ENCODE measurements at places on chromosomes 1 and 21.

DNA sequence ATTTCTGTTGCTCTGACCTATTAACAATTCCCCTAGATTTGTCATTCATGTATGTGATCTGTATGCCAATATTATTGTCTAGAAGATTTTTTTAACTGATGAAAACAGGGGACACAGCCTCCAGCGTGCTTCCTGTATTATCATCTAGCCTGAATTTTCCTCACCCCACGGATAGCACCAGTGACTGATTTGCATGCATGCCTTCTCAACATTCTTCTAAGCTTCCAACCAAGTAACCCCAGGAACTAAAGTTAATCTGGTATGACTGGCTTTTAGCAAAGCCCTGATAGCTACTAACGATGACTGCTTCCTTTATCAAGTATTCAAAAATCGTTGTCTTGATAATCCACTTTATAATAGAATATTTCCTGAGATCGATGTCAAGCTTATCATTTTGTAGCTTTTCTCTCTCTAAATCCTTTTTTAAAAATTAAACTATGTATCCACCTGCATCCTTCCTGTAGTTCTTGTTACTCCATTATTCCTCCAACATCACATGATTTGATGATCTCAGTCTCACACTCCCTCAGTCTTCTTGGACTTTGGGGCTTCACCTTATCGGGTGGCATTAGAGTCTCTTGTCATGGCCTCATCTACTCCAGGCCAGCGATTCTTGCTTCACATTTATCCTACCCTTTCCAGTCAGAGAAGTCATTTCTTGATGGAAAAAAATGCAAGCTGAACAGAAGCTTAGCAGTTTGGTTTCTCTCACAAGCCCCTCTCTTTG, 19.0 kb downstream of the BCAR3 start:
- no peak for DNase-seq

- DNase-seq, result no peak
Observed at GRCh38 chr1:23720256-23720995, 22.8 kb upstream of the ELOA start.

DNA sequence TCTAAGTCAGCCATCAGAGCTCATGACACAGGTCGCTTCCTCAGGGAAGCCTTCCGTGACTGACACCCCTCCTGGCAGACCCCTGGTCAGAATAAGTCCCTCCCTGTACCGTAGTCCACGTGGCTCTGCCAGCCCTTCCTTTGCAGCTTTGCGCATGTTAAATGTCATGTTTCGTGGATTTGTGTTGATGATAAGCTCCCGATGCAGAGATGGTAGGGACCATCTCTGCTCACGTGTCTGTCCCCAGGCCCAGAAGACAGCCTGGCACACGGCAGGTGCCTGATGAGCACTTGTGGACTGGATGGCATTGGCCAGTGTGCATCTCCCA, 75.9 kb downstream of the DHRS3 start:
- peak; percentile 16 for DNase-seq

GRCh38 chr1:22557341-22557950, 5.8 kb upstream of the EPHA8 start:
- no peak for DNase-seq

- no peak for DNase-seq
Observed at GRCh38 chr1:41740630-41741239, 178.0 kb downstream of the HIVEP3 start.

DNA sequence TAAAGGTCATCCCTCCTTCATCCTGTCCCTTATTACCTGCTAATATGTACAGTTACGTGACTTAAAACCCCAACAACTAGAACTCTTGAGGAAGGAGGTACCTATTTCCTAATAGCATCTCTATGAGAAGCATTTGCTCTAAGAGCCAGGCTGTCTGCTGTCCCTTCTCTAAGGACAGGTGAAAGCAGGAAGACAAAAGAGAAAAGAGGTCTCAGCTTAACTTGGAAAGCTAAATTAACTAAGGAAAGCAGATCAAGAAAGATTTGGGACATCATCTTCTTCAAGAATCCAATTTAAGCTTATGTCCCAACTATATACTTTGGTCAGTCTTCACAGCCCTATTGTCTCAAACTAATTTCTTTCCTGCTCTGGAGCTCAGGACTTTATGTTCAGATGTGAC, 2.9 kb downstream of the EGLN1 start:
- no peak for DNase-seq

GRCh38 chr1:83573776-83574175, 425.2 kb downstream of the TTLL7 start:
- DNase-seq, result no peak

- DNase-seq, result no peak
Observed at GRCh38 chr1:201774224-201774982, 54.6 kb upstream of the IPO9 start.

DNA sequence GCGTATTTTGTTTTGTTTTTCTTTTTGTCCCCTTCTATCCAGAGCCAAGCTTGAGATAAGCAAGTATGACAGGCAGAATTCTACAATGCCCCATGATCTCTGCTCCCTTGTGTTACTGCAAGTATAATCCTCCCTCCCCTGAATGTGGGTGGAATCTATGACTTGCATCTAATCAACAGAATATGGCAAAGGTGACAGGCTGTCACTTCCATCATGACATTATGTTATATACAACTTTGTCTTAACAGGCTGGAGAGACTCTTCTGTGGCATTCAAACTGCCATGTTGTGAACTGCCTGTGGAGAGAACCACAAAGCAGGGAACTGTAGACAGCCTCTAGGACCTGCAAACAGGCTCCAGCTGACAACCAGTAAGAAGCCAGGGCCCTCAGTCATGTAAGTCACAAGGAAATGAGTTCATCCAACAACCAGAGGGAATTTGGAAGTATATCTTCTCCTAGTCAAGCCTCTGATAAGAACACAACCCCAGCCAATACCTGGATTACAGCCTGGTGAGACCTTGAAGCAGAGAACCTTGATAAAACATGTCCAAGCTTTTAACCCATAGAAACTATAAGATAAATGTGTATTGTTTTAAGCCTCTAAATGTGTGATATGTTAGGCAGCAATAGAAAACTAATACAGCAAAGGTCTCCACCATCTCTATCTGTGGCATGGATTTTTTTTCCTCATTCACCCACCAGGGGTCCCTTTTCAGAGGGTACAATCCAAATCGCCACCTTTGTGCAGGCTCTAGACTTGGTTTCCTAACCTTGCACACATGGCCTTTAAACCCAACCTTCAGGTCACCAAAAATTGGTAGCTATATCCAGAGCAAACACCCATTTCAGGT, 5.7 kb upstream of the C1orf162 start:
- DNase-seq, result no peak

GRCh38 chr1:222754366-222755139, 17.6 kb downstream of the FAM177B start:
- no peak for DNase-seq

- DNase-seq, result peak; percentile 15
Observed at GRCh38 chr1:98048244-98048643, 127.4 kb upstream of the DPYD start.

DNA sequence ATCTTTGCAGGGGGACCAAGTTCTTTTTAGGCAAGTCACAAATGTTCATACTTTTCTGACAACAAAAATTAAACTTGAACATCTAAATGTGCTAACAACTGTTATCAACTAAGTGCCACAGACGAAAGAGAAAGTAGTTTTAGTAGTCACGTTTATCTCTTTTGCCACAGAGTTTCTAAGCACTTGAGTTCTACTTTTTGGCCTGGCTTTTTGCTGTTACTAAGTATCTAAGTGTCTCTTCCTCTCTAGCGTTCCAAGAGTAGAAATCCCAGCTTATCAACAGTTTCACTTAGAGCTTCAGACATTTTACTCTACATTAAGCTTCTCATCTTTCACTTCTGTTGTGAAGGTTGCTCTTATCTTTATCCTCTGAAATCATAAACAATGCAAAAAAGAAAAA, 34.2 kb downstream of the GATAD2B start:
- no peak for DNase-seq

DNA sequence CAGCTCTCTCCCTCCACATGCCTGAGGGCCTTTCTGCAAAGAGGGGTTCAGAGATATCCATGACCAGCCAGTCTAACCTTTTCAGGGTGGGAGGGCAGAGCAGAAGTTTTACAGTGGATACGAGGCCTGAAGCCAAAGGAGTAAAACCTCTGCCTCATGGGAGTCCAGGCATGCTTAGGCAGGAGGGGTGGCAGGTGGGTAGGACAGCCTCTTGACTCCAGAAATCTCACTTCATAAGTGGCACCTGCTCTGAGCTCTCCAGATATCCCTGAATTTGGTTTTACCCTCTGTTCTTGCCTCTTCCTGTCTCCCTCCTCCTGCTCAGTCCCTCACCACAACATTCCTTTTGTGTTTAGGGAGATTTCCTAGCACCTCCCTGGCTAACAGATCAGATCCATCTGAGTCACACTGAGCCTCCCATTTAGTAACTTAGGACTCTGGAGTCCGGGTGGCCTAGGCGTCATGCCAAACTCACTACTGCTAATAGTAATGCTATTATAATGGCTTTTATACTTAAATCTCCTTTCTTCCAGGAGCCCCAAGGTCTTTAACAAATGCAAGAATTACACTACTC, 201.0 kb downstream of the HS2ST1 start:
- no peak for DNase-seq

DNA sequence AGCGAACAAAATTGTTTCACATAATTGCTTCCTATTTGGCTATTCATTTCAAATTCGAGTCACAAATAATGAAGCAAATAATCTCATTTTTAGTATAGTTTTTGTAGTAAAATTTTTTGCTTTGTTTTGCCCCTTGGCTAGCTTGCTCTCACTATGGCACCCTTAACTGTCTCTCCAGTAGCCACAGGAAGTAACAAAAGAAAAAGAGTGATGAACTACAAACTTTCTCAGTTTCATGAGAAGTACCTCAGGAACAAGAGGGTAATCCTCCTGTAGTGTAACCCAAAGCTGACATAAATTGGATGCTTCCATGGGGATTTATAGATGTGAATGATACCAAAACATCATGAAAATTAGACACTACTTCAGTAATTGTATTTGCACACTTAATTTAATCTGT, 242.9 kb downstream of the BARHL2 start:
- DNase-seq, result no peak

GRCh38 chr1:159891275-159892157, 8.4 kb downstream of the CFAP45 start:
- DNase-seq, result peak; percentile 89

DNA sequence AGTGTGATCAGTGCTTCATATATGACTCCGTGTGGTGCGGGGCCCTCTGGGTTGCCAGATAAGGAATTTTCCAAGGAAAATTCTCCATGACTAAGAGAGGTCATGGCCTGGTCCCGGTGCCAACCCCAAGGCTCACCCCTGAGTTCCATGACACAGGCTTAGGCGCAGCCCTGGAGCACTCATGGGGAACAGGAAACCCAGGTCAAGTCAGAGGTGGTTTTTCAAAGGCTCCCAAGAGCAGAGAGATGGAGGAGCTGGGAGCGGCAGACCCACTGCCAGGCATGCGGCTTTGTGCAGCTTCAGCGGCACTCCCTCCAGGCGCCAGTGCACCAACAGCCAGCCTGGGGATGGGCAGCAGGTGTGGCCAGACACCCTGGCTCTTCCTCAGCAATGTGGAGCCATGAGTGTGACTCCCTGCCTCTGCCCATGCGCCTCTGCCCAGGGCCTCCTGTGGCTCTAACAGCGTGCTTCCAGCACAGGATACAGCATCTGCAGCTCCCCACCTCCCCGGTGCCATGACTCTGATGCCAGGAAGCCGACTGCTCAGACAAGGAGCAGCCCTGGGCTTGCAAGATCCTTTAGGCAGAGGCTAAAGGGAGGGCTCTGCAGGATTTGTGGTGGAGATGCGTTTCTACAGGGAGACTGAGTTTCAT, 47.3 kb downstream of the GPR161 start:
- DNase-seq, result no peak

GRCh38 chr1:91619881-91620280, 119.2 kb downstream of the CDC7 start:
- no peak for DNase-seq

DNA sequence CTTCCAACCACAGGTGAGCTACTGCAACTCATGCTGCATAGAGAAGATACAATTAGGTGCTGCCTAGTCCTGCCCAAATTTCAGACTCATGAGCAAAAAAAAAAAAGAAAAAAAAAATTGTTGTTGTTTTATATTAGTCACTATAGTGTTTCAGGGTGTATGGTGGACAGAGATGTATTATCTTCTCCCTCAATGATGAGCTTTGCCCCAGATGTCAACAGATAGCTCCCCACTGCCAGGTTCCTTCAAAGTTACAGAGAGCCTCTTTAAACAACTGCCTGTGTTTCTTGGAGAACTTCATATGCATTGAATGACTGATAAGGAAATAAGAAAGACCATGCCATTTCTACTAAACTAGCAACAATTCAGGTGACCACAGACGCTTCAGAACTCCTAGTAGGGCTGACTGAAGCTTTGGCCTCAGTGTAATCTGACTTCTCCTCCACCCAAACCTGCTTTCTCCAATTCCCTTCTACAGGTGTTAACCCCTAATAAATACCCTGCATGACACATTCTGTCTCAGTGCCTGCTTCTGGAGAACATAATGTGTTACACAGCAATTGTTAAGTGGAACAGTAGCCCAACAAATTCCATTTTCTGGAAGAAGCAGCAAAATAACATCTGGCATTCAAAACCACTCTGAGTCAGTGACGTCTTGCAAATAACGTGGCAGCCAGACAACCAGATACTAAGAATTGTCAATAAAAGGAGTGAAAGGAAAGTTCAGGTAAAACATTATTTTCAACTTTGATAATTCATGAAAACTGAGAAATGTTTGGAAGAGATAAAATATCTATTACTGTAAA, 147.7 kb downstream of the CDC42BPA start:
- DNase-seq, result no peak

DNA sequence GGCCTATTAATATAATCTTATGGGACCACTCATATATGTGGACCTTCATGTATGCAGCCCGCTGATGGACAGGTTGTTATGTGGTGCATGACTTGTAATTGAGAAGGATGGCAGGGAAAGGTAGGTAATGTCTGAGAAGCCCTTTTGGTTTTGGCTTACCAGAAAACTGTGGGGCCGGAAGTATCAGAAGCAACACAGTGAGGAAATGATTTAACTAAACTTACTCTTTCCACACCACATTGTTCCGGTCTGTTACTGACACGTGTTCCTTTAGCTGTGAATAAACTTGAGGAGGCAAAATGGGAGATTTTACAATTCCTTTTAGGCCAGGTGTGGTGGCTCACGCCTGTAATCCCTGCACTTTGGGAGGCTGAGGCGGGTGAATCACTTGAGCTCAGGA, 32.4 kb downstream of the KIF1B start:
- no peak for DNase-seq

DNA sequence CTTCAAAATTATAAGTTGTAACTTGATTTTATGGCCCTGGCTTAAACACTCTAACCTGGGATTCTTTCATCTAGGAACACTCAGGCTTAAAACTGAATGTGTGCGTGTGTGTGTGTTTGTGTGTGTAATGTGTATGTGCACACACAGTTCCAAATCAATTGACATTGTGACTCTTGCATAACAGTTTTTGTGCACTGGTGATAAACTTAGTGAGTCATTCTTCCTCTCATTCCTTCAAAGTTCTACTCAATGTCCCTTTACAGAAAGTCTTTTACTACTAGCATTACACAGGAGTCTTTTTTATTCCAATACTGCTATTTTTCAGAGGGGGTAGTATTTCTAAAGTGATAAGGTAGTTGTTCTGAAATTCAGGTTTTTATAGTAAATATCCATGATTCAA, 943.6 kb downstream of the KCNT2 start:
- no peak for DNase-seq
